ENCODE measurements at places on chromosomes 7 and 10.

DNA sequence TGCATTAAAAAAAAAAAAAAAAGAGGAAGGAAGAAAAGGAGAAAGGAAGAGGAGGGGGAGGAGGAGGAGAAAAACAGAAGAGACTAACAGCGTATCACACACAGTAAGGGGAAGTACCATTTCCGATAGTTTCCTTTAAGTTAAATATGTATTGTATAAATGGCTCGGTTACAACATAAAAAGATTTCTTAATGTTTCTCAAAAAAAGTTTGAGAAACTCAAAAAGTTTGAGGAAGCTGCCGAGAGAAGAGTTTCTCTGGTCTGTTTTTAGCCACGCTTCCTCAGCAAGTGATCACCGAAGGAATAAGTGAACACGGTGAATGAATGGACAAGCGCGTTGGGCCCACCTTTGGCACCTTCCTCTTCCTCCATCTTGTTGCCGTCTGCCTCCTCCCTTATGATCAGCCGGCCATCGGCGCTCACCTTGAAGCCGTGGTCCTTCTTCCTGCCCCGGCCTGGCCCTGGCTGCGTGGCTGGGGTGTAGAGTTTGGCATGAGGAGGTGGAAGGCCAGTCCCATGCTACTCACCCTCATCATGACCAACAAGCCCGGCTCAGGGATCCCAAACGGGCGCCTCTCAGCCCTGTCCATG, 31.3 kb upstream of the FRAT2 start:
- no peak for DNase-seq

GRCh38 chr10:113292086-113292485, 260.8 kb upstream of the HABP2 start:
- DNase-seq: no peak

- no peak for DNase-seq
Measured at GRCh38 chr10:122986335-122986734, 6.1 kb downstream of the PSTK start.

DNA sequence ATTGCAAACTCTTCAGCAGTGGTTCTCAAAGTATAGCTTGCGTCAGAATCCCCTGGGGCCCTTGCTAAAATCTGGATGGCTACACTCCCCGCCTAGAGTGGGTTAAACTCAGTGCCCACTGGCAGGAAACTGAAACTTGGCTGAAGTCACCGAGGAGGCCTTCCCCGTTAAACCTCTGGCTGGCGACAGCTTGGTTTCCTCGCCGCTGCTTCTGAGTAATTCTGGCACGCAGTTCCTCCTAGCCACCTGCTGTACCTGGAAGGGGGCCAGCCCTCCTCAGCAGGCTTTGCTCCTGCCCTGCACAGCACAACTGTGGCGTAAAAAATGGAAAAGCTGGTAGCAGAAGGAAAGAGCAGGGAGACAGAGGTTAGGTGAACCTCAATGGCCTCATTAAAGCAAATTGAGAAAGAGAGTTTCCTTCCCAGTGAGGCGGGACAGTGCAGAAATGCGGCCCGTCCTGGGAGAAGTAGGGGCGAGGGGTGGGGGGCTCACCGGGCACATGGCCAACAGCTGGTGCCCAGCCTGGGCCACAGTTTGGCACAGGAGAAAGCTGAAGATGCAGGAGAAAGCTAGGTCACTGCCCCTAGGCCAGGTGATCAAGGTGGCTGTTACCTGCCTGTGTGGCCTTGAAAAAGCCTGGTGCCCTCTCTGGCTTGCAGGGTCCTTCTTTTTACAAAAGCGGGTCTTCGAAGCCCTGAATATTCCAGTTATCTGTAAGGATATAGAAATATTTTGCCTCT, 46.6 kb downstream of the ALOX5 start:
- peak; percentile 95 for DNase-seq

- no peak for DNase-seq
Measured at GRCh38 chr10:100873827-100874326, 38.9 kb upstream of the SLF2 start.

GRCh38 chr10:127146661-127147060, 49.7 kb downstream of the INSYN2A start:
- no peak for DNase-seq

All from GM12865 (cell line).